Stimulated activated naive CD4-positive, alpha-beta T cell treated with Interleukin-2 at 50 U/mL for 16 hours (primary cell): ENCODE measurements at places on chromosomes 7 and 10.

DNA sequence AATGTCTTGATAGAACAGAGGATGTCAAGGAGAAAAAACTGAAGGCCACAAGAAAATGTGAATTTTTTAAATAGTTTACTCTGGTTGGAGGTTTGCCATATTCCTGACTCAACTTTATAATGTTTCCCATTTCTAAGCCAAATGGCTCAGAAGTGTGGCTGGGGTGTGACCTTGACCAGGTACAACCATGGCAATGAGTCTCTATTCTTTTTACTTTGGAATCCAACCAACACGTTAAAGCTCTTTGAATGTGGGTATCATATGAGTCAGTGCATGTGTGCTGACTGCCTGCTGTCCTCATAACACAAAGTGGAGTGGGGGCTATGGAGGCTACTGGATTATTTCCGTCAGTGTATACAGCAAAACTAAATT is 33.5 kb upstream of the DLD start:
- no peak for DNase-seq

DNA sequence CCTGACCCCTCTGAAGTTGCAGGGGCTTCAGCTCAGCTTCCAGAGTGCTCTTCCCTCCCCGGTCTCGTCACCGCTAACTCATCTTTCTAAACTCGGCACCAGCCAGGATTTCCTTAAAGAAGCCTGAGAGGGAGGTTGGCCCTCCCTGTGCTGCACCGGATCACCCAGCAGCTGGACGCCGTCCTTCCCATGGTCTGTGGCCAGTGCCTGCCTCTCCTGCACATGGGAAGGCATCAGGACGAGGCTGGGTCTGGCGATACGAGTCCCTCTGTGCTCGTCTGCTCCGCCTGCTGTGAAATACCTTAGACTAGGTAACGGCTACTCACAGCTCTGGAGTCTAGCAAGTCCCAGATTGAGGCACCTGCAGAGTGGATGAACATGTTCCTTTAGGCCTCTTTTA is 179.1 kb downstream of the ZMYND11 start:
- no peak for DNase-seq

DNA sequence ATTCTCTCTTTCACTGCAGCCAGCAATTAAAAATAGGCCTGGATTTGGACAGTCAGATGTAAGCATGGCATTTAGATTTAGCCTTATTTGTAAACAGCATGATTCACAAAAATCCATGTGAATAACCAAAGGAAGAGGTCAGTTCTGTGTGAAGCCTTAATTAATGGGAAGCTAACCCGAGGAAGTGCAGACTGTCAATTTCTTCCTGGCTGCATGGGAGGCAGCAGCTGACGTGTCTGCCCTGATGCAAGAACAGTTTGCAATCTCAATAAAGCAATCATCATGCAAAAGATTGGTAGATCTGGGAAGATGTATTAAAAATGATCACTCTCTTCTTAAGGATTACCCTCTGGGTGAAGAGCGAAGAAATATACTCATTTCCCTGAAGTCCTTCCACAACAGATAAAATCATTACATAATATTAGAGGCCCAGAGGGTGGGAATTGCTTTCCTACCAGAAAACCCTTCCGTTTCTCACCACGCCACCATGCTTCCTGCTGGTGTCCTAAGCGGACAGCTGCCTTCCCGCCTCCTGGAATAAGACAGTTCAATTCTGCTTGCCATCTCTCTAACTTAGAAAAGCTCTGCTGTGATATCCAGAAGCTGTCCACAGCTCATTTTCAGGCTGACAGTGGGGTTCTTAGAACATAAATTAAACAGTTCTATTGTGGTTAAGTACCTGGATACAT is 526.7 kb upstream of the NRP1 start:
- no peak for DNase-seq

GRCh38 chr7:88395715-88396114 is 89.0 kb upstream of the STEAP4 start:
- no peak for DNase-seq

DNA sequence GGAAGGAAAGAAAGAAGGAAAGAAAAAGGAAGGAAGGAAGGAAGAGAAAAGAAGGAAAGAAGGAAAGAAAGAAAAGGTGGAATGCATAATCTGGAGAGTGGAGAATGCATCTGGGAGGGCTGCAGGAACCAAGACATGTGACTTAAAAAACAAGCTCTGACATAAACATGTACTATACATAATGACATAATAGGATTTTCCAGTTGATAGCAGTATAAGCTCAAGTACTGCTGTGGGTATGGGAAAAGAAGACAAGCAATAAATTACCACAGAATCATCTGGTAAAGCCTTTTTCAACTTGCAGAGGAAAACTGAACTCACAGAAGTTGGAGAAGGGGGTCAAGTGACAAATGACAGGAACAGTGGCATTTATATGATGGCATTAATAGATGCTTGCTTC is 345.9 kb downstream of the PLXDC2 start:
- DNase-seq = no peak

GRCh38 chr10:125008689-125009638 is 67.0 kb downstream of the ZRANB1 start:
- DNase-seq = no peak

GRCh38 chr10:124091646-124092249 is 1.6 kb downstream of the CHST15 start:
- no peak for DNase-seq

GRCh38 chr10:50470798-50471582 is 152.8 kb downstream of the SGMS1 start:
- DNase-seq = no peak
